ENCODE measurements at places on chromosomes 11 and 22. TPM values are rescaled to one million over a fixed set of nuclear protein-coding genes. Genes with fewer than 3 reads are reported as not detected.

Gene CNIH2
- total RNA-seq = 46.0 TPM

Gene MEI1
- 0.16 TPM for total RNA-seq

Gene LRRC32
- total RNA-seq = 0.77 TPM

Gene H19
- 71.8 TPM for total RNA-seq

GRCh38 chr11:83723999-83724398 is 437.8 kb upstream of the CCDC90B start:
- H3K27ac ChIP-seq = no peak overlapping the region
- no peaks in the 10 kb centered on the region for H3K36me3 ChIP-seq
- DNase-seq = no peak
- H3K4me3 ChIP-seq = peak overlapping the region; percentile 12
- peaks cover 39% of the 10 kb centered on the region for H3K27me3 ChIP-seq

GRCh38 chr11:31414338-31414737 is 44.7 kb downstream of the DNAJC24 start:
- H3K4me1 ChIP-seq = peaks cover 25% of the 10 kb centered on the region
- no peak for DNase-seq
- peaks cover 23% of the 10 kb centered on the region for H3K36me3 ChIP-seq
- peak overlapping the region; percentile 3 for H3K27ac ChIP-seq

DNA sequence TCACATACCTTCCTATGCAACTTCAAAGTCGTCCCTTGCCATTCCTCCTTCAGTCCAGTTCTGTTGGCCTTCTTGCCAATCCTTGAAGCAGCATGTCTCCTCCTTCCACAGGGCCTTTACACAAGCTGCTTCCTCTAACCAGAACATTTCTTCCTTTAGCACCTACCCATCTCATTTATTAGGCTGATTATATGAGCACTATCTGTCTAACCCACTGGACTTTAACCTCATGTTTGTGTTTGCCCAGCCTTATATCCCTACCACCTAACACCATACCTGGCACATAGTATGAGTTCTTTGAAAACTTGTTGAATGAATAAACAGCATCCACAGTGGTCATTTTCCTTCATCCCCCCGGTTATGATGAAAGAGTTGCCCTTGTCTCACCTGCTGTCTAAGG is 154.4 kb downstream of the WNT11 start:
- no peaks in the 10 kb centered on the region for H3K27me3 ChIP-seq
- H3K4me3 ChIP-seq = no peak overlapping the region
- peaks cover 6% of the 10 kb centered on the region for H3K4me1 ChIP-seq
- DNase-seq = no peak

GRCh38 chr11:115581871-115582639 is 77.8 kb upstream of the CADM1 start:
- H3K27ac ChIP-seq = no peak overlapping the region
- H3K4me3 ChIP-seq = no peak overlapping the region
- DNase-seq = no peak
- H3K27me3 ChIP-seq = no peaks in the 10 kb centered on the region
- no peaks in the 10 kb centered on the region for H3K36me3 ChIP-seq

DNA sequence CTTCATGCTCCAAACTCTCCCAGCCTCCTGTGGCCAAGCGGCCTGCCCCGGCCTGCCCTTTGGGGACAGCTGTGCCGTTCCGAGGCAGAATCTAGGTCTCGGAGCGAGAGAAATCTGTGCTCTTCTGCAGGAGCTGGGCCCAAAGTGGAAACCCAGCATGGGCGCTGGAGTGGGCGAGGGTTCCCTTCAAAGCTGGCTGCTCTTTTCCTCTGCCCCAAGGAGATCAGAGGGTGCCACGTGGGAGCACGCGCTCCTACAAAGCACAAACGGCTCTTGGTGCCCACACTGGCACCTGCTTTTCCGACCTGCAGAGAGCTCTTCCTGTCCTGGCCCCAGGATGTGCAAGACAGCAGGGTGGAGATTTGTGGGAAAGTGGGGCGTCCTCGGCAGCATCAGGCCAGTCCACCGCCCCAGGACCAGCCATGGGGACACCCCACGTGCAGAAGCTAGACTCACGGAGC is 6.9 kb downstream of the OSBPL5 start:
- DNase-seq = no peak

DNA sequence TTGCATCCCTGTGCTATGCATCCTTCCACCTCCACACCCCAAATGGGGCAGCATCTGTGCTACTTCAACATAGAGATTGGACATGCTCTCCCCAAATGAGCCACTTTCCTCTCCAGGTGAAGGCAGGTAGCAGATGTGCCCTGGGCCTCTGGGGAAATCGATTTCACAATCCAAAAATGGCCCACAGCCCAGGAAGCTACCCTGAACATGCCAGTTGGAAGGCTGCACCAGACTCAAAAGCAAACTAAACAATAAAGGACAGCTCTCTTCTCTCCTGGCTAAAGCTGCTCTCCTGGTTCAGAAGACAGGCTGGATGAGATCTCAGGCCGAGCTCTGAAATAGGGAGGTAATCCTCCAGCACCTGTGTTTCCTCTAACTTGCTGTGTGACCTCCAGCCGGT is 19.7 kb downstream of the ISX start:
- H3K27me3 ChIP-seq = peaks cover 18% of the 10 kb centered on the region
- no peak overlapping the region for H3K4me3 ChIP-seq
- no peaks in the 10 kb centered on the region for H3K36me3 ChIP-seq
- H3K4me1 ChIP-seq = no peaks in the 10 kb centered on the region
- H3K27ac ChIP-seq = no peak overlapping the region

Data from neural crest cell (in vitro differentiated cells).